ENCODE measurements at places on chromosomes 3 and 15.

GRCh38 chr3:124442463-124442862, 287.8 kb upstream of the UMPS start:
- no peak for DNase-seq

DNA sequence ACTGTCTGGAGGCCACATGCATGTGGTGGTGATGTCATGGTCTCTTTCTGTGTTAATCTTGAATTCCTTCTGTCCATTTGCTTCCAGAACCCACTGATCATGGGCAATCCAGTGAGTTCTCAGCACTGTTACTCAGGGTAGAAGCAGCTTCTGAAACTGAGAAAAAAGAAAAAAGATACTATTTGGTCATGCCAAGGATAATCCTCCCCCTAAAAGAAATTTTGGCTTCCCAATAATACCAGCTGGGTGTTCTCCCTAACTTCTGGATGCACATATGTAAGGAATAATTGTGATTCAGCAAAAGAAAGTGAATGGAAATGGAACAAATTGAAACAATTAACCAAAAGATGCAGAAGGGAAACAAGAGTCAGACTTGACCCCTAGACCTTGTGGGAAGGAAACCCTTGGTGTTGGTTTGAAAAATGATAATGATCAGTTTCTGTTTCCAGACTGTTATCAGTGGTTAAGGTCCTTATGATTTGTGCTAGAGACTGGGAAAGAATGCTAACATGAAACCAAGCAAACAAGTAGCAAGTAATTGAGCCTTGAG, 92.3 kb downstream of the RBMS3 start:
- no peak for DNase-seq

DNA sequence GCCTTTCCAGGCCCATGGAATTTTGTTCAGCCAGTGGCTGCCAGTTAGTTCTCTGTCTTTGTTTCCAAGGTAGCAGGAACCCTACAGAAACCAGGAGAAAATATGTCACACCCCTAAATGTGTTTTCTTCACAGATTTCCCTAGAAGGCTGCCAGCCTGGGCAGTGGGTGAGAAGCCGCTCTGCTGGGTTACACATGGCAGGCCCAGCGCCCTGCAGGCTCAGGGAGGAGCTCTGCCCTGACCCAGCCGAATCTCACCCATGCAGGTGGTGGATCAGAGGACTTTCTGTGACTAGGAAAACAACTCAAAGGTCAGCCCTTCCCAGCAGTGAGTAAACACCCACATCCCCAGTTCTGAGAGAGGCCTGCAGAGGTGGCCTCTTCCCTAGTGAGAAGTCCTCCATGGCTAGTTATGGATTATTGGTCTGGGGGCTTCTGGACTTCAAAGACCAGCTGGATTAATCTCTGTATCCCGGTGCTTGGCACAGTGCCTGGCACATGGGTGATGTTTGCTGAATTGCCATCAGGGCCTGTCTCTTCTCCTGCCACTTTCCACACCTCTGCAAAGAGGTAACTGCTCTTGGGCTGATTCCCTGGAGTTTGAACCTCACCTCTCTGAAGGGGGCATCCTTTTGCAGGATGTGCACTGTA, 34.7 kb upstream of the BDH1 start:
- DNase-seq, result no peak

- DNase-seq, result no peak
Measured at GRCh38 chr15:56795502-56795901, 62.2 kb upstream of the ZNF280D start.

GRCh38 chr3:97662762-97663161, 101.8 kb upstream of the ARL6 start:
- no peak for DNase-seq

- no peak for DNase-seq
Measured at GRCh38 chr3:120370463-120370862, 21.3 kb upstream of the LRRC58 start.

DNA sequence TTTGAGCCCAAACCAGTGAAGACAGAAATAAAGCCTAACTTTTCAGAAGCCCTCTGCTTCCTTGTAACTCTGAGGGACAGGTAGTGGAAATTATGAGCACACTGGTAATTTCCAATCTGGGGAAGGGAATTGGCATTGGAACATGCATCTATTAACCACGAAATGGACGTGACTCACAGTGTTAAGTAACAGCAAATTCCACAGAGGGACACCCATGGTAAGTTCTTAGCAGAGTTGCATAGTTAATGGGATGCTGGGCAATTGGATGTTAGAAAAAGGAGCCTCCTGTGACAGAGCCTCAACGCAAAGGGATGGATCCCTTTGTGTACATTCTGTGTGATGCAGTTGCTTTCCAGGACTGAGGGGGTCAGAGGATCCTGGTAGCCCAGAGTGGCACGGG, 168.6 kb downstream of the SEMA6D start:
- DNase-seq, result no peak

GRCh38 chr3:30623351-30623750, 16.9 kb downstream of the TGFBR2 start:
- DNase-seq, result no peak

DNA sequence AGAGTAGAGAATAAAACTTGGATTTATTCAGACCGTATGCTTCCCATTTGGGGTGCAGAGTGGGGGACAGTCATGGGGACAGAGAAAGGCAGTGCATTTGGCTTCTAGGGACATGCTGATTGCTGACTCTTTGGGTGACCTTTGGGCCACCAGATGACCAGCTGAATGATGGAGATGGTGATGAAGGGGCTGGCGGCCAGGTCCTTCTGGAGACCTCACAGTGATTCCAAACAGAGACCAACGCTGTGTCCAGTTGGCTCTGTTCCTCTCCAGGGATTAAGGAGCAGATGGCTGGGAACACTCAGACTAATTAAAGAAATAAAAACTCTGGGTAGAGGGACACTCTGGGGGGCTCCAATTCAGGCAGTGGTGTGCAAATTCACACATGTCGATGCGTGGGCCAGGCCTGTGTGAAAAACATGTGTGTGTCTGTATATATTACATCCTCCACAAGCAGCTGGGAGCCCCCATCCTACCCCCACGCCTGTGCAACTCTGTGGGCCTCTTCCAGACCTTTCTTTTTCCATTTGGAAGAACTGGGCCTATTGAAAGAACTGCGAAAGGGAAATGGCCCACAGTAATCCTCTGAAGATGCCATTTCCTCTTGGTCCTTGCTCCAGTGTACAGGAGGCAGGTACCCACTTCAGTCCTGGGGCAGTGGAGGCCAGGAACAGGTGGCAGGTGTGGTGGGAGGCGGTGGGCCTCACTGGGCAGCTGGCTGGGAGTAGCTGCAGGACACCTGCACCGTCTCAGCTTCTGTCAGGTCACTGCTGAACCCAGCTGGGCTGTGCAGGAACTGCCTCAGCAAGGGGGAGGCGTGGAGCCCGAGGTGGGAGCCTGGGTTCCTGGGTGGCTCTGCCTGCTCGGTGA, 8.9 kb downstream of the XIRP1 start:
- no peak for DNase-seq

DNA sequence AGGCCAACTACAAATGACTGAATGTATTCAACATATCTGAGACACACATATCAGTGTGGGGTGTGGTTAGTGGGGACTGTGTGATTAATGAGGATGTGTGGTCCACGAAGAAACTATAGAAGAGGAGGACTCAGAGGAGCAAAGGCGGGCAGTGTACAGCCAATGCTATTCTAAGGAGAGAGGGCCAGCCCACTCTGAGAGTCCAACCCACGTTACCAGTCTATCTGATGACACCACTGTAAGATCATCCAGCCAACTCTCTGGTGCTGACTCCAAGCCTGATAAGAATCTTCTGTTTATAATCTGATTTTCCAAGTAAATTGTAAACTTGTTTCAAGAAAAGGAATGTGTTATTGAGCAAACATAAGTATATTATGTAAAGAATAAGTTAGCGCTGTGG, 47.2 kb downstream of the MCF2L2 start:
- DNase-seq, result no peak

GRCh38 chr15:31733424-31733823, 296.9 kb upstream of the CHRNA7 start:
- no peak for DNase-seq

DNA sequence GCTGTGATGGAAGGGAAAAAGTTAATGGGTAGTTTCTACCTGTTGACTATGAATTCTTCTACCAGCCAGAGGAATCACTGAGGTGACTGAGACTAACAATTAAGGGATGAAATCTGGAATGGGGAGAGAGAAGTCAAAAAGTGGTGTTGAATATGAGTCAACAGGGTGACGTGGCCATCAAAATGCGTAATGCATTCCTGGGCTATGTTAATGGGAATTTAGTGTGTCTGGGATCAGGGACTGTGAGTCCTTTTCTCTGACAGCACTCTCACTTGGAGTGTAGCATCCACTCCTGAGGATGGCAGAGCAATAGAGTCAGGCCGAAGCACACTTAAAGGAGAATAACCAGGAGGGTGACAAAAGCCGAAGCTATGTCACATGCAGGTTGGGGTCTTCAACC, 60.4 kb downstream of the MESD start:
- no peak for DNase-seq

DNA sequence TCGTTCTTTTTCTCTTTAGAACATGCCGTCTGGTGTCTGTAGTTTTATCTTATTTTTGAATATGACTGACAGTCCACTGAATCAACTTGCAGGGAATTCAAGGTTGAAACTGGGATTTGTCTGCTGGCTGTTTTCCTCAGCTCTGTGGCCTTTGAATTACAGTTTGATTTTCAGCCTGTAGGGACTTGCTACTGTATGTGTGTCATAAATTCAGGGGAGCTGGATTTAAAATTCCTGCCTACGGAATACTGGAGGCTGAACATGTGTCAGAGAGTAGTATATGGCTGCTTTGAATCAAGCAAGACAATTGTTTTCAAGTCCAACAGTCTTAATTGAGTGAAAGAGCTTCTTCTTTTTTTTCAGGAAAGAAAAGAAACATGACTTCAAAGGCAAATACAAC, 33.9 kb downstream of the RARB start:
- DNase-seq, result no peak

- no peak for DNase-seq
Measured at GRCh38 chr15:93019090-93019489, 69.9 kb downstream of the RGMA start.

GRCh38 chr15:54990793-54991192, 205.9 kb downstream of the RSL24D1 start:
- DNase-seq, result no peak
